Activated CD4-positive, CD25-positive, alpha-beta regulatory T cell treated with anti-CD3 and anti-CD28 coated beads, Interleukin-2, amount 50 U/mL, for 72 hours (primary cell): ENCODE measurements at places on chromosomes 5 and 9.

DNA sequence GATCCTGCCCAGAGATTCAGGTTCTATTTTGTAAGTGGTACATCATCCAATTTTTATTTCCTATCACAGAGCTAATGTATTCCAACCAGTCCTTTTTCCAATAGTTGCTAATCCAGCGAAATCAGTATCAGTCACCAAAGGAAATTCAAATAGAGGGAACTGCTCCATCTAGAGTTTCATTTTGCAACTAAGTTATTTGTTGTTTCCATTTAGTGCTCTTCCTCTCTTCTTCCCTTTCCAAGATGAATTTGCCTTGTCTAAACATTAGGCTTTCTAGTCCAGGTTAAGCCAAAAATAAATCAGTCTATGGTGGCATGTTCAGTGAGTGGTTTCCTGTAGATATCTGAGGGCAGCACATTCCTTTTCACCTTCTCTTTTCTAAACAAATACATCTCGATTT is 79.8 kb upstream of the SPATA31D4 start:
- DNase-seq, result no peak

DNA sequence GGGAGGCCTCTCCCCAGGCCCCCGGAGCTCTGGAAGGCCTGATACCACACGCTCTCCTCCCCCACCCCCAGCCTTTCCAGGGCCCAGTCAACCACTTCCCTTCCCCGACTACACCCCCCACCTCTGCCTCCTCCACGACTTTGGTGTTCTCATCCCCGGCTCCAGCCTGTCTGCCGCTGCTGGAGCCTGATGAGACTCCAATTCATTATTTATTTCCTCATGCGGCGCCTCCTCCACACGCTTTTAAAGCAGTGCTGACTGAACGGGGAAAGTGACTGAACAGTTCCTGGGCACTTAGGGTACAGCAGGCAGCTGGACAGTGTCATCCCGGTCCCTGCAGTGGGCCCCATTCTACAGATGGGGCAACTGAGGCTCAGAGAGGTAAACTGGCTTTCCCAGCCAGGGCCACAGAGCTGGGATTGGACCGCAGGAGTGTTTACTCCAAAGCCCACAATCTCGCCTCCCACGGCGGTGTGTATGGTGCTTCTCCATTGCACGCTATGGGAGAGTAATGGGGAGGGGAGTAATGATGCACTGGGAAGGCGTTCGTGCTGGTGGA is 15.9 kb upstream of the RPL26L1 start:
- no peak for DNase-seq

GRCh38 chr9:72586388-72587130 is 65.2 kb downstream of the TMC1 start:
- DNase-seq, result no peak

DNA sequence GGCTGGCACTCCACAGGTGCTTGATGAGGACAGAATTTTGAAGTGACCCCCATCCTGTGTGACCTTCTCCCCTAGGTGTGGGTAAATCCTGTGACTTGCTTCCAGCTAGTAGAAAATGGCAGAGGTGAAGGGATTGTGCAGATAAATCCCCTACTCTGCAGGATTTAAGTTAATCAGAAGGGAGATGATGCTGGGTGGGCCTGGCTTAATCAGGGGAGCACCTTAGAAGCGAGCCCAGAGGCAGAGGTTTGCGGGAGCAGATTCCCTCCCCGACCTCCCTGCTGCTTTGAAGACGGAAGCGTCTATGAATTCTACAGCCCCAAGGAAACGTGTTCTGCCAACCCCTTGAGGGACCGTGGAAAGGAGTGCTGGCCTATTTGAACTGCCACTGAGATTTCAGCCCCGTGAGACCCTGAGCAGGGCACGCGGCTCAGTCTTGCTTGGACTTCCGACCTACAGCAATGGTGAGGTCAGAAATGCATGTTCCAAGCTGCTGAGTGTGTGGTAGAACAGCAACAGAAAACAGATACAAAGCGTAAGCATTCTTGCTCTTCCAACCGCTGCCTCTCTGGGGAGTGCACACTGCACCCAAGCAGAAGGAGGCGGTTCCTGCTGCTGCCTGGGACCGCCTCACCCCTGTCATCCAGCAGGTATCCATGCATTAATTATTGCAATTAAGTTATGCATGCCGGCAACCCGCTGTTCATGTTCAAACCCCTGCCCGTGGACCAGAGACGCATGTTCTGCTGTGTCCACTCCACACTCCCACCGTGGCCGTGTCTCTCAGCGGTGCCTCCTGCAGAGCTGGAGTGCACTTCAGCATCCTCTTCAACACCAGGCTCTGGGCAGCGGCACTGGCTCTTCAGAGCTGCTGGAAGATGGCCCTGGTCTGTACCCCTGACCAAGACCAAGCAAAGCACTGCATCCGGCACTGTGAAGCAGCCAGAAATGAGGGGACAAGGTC is 54.6 kb upstream of the RXRA start:
- no peak for DNase-seq

GRCh38 chr5:138559937-138560336 is 15.3 kb downstream of the HSPA9 start:
- DNase-seq, result no peak

DNA sequence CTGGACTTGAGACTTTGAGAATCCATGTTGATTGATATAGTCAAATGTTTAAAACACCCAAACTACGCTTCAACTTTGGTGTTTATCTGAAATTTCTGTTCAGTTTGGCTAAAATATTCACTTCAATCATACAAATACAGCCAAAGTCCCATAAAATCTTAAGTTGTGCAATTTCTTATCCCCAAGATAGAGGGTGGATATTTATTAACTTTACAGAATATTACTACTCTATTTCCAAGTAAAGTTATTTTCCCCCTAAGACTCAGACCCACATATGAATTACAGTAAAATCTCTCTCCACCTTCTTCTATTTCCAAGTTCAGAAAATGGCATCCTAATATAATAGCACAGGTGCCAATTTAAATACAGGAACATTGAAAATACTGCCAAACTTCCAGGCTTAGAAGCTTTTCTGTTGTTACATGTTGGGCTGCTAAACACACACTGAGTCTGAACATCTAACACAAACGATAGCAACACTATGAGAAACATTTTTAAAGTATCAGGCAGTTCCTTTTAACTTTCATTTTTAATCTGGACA is 290.3 kb downstream of the EBF1 start:
- no peak for DNase-seq

GRCh38 chr5:66551945-66552344 is 44.2 kb upstream of the MAST4 start:
- DNase-seq, result no peak

DNA sequence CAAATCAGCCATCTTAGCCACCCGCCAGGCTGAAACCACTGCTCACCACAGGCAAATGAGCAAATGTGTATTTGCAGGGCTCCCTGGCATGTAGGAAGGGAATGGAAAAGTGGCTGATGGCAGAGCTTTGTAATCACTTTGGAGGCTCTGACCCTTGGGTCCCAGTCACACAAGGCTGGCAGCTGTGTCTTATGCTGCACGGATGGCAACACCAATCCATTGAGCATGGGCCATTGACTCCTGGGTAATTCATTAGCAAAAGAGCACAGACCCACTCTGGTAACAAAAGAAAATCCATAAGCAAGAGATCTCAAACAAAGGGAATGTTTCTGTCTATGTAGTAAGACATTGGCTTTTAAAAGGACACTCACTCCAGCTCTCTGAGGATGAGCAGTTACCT is 57.6 kb downstream of the SPOCK1 start:
- DNase-seq, result no peak

- DNase-seq, result no peak
These were observed 132.8 kb downstream of the RASEF start for GRCh38 chr9:82930116-82930515.

DNA sequence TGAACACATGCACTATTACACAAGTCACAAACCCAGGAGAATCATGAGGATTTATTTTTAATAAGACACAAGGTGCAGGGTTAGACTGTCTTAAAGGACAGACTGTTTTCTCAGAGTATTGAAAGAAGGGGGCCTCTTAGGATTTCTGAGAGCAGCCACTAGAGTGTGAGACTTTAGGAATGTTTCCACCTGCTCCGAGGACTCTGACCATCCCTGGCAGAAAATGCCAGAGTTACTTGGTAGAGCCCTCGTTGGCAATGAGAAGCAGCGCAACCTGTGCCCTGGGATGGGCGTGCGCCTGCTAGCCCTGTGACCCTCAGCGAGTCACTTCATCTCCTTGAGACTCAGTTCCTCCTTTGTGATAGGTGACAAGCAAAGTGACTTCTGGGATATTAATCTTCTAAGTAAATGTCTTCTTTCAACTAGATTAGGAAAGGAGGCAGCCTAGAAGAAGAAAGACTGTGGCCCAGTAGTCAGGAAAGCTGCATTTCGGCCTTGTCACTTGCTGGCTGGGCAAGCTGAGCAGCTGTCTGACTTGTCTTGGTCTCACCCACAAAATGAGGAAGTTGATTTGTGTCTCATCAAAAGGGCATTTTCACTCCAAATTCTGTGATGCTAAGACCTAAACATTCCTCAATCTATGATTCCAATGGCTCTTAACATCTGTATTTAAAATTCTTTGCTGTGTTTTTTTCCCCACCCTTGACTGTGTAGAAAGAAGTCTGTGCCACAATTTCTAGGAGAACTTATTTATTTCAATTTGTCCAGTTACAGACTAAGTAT is 60.5 kb downstream of the PTCD2 start:
- no peak for DNase-seq

GRCh38 chr5:174617910-174618309 is 106.5 kb upstream of the MSX2 start:
- DNase-seq, result no peak

DNA sequence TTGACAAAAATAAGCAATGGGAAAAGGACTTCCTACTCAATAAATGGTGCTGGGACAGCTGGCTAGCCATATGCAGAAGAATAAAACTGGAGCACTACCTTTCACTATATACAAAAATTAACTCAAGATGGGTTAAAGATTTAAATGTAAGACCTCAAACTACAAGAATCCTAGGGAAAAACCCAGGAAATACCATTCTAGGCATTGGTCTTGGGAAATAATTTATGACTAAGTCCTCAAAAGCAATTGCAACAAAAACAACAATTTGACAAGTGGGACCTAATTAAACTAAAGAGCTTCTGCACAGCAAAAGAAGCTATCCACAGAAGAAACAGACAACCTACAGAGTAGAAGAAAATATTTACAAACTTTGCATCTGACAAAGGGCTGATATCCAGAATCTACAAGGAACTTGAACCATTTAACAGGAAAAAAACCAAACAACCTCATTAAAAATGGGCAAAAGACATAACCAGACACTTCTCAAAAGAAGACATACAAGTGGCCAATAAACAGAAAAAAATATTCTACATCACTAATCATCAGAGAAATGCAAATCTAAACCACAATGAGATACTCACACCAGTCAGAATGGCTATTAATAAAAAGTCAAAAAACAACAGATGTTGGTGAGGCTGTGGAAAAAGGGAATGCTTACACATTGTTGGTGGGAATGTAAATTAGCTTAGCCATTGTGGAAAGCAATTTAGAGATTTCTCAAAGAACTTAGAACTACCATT is 75.2 kb upstream of the CPEB4 start:
- no peak for DNase-seq

DNA sequence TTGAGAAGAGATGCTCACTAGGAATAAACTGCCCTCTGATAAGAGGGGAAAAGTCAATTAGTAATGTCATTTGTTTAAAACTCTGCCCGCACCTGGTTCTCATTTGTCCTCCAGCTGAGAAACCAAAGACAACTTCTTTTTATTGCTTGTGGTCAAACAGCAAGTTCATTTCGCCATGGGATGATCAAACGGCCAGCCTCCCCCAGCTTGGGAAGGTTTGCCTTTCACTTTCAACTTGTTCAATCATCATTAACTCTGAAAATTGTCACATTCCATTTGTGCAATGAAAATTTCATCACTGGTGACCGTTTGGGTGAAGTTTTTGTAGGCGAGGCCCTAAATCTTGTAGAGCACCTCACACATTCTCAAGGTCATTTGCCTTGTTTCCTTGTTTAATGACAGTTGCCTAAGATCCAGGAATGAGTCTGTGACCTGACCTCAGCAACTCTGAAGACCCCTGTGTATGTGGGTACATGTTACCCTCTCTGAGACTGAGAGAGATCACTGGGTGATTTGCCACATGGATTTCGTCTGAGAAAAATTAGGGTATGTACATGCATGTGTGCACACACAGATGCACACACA is 117.7 kb downstream of the MARCHF3 start:
- no peak for DNase-seq

DNA sequence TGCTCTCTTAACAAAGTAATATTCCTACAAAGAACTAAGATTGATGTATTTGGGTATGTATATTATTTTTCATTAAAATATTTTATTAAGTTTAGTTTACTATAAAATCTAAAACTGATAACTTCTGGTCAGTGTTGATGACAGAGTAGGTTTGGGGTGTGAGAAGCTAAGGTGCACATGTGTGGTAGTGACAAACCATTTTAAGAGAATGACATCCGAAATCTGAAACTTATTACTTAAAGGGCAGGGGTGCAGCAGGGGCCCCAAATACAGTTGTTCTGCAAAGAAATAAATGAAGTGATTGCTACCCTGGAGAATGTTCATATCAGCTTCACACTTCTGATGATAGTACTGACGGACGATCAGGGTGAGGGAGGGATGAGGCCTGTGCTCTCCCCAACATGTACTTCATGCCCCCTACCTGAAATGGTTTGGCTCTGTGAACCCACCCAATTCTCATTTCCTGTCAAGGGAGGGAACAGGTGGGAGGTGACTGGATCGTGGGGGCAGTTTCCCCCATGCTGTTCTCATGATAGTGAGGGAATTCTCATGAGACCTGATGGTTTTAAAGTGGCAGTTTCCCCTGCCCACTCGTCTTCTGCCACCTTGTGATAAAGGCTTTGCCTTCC is 125.3 kb upstream of the RFX3 start:
- DNase-seq, result no peak

DNA sequence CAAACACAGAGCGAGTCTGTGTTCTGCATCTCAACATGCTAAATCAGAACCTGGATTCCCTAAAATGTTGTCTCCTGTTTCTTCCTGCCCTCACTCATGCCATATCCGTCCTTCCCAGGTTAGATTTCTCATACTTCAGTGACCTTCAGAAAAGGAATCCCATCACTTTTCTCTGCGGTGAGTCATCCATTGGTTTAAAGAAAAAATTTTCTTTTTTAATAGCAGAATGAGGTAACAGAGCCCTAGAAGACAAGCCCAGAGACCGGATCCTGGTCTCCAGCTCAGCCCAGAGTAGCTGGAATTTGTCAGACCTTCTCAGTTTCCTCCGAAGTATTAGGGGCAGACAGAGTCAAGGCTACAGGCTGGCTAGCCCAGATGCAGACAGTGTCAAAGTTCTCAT is 143.2 kb upstream of the DMRT1 start:
- no peak for DNase-seq

GRCh38 chr9:70053864-70054263 is 10.2 kb downstream of the MAMDC2 start:
- DNase-seq, result no peak

DNA sequence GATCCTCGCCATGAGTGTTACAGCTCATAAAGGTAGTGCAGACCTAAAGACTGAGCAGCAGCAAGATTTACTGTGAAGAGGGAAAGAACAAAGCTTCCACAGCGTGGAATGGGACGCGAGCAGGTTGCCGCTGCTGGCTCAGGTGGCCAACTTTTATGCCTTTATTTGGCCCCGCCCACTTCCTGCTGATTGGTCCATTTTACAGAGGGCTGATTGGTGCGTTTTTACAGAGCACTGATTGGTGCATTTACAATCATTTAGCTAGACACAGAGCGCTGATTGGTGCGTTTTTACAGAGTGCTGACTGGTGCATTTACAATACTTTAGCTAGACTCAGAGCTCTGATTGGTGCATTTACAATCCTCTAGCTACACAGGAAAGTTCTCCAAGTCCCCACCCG is 13.9 kb downstream of the PLK2 start:
- DNase-seq, result no peak

GRCh38 chr5:58410441-58410840 is 49.4 kb downstream of the PLK2 start:
- no peak for DNase-seq
